ENCODE measurements at places on chromosomes 5 and 9.

GRCh38 chr5:124592891-124593290, 153.5 kb downstream of the ZNF608 start:
- DNase-seq: no peak

GRCh38 chr5:77599679-77600078, 38.8 kb downstream of the OTP start:
- DNase-seq: no peak

- no peak for DNase-seq
Observed at GRCh38 chr5:135034236-135034962, 371 bp upstream of the PITX1 start.

DNA sequence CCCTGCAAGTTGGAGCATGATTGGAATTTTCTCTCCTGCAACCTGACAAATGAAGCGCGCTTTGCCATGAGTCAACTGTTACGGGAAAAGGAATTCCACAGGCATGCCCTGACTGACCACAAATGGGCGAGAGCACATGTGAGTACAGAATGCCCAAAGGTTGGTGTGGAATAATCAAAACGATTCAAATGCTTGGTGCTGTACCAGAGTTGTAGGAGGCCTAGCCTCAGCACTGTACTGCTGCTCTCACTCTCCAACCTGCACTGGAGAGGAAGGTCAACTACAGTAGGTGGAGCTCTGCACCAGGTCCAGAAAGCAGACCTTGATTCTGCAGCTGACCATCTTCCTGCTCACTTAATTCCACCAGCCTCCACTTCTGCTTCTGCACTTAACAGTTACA, 406.9 kb upstream of the ACTBL2 start:
- DNase-seq: no peak

GRCh38 chr5:154355129-154355611, 90.6 kb upstream of the SAP30L start:
- no peak for DNase-seq

GRCh38 chr9:72444435-72444834, 77.0 kb upstream of the TMC1 start:
- no peak for DNase-seq

All from iPS DF 6.9 (cell line).